ENCODE measurements at places on chromosomes 13 and 19.

DNA sequence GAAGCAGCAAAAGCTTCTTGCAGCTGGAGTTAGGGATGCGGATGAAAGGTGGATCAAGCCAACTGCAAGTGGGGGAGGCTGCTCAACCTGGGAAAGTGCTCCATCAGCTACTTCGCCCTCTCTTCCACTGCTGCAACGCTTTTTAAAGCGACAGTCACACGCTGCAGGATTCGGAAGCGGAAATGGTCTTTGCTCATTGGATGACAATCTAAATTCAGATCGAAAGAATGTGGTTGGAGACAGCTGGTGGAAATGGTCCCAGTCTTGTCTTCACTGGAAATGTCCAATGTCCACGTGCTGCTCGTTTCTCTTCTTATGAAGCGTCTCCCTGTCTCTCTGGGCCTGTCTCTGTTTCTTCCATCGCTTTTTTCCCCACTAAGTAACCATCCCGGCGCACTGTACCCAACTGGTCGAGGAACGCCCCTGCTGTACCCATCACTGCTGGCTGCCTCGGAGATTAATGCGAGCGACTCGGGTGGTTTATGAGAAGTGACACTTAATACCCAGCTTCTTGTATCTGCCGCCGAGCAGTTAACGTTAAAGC lies 2.1 kb upstream of the FGF9 start:
- DNase-seq = no peak

GRCh38 chr13:50015258-50015657 lies at the start of gene KCNRG:
KCNRG (plus strand) TSS chr13:50015444; CDS start chr13:50015494, 50 bp downstream.
- no peak for DNase-seq

DNA sequence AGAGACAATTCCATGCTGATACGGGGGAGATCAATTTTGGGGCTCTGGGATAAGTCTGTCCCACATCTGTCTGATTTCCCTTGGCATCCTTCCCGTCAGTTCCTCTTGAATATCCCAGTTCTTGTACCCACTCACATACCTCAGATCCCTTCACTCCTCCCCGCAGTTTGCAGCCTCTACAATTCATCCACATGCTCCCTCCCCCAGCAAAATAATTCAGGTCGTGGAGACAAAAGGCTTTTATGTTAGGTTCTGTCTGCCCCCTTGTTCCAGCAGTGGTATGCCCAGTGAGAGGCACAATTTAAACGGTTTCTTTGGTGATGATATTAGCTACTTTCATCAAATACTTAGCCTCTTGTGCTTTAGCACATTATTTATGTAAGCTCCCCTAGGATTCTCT lies 9.6 kb downstream of the RPS16 start:
- DNase-seq = no peak

DNA sequence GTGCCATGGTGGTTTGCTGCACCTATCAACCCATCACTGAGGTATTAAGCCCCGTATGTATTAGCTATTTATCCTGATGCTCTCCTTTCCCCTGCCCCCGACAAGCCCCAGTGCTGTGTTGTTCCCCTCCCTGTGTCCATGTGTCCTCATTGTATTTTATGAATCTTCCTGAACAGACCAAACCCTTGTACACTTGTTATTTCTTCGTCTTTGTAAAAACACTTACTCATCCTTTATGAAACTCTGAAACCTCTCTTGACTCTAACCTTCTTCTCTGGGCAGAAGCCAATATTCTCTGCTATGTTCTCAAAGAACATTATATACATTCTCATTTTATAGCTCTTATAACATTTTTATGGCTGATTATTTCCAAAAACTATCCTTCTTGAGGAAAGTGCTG lies 746.9 kb downstream of the EFNB2 start:
- DNase-seq = no peak

DNA sequence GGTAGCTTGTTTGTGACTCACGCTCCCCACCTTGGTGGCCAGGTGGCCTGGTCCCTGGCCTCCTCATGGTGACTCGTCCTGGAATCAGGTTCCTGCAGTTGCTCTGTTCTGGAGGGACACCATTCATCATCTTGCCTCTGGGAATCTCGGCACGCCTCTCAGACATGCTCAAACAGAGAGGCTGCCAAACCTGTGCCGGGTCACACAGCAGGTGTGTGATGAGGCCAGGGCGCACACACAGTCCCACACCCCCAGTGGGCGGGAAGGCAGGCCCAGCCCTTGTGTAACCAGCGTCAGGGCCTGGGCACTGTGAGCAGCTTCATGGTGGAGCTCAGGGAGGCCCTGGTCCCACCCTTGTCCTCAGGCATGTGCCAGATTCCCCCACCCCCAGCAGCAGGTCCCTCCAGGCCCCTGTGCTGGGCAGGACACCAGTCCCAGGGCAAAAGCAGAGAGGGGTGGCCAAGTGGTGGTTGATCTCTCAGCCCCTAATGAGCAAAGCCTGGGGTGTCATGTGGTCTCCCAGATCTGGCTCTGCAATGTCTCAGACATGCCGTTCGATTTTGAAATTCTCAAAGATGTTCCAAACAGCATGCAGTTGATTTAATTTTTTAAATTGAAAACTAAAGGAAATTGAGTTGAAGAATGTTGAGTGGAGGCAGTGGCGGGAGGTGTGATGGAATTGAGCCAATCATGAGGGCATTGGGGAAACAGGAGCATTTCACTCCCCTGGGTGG lies 12.1 kb downstream of the CEBPA start:
- DNase-seq = no peak

DNA sequence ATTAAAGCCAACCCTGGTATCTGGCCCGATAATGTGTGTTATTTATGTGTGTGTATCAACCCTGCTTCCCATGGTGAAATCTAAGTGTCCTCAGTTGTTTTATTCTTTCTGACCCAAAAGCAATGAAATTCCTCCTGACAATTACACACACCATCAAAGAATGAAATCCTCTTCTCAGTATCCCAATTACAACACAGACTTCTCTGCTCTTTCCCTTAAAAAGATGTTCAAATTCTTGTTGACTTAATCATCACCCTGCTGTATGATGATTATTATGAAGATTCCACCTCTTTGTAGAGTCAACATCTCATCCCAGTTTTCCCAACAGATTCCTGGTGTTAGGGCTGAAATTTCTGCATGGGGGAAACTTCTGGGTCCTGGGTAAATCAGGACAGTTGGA lies 8.9 kb upstream of the TRPC4 start:
- DNase-seq = no peak
